ENCODE measurements at places on chromosomes 12 and 14.

DNA sequence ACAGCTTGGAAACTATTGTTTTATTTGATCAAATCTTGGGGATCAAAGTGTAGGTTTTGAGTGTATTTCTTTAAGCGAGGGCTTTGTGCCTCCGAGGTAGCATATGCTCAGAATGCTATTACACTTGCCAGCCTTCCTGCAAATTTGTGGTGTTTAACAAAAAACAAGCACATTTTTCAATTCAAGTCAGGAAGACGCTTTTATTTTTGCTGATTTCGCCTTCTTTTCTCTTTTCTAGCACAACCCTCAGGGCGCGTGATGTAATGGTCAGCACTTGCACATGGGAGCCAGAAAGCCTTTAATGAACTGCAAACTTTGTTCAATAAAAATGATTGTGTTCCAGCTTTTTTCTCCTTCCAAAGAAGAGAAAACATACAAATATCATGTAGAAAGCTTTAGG is 466.5 kb downstream of the PRKD1 start:
- DNase-seq: no peak

DNA sequence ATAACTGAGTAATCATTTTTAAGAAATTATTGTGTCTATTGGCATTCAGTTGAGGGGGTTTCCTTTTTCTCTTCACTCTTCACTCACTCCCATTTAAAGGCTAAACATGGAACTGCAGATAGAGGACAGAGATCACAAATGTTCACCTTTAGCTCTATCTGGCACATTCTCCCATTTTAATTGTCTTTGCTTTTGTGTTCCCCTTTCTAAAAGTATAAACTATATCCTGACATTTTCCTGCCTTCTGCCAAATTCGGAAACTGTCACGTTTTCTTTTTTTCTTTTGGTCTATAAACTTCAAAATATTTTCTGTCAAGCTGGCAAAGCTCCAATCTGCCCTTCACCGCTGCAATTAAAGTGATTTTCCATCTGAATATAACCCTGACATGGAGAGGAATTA is 219.8 kb upstream of the CDKN3 start:
- no peak for DNase-seq

- DNase-seq: no peak
Measured at GRCh38 chr14:36300337-36300736, 20.1 kb downstream of the MBIP start.

DNA sequence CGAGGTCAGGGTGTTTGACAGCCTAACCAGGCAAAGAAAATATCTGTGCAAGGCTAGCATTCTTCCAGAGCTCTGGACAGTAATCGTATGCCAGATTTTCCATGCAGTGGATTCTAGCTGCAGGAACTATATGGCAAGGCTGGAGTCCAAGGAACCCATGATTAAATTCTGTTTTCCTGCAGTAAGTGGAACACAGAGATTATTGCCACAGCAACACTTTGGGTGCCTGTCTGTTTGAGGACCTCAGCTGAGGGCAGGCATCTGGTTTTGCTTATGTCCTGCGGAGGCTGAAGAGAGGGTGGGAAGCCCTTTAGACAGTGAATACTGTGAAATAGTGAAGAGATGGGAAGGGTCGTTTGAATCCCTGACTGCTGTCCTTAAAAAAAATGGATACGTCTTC is 104.4 kb downstream of the DAD1 start:
- DNase-seq: no peak

DNA sequence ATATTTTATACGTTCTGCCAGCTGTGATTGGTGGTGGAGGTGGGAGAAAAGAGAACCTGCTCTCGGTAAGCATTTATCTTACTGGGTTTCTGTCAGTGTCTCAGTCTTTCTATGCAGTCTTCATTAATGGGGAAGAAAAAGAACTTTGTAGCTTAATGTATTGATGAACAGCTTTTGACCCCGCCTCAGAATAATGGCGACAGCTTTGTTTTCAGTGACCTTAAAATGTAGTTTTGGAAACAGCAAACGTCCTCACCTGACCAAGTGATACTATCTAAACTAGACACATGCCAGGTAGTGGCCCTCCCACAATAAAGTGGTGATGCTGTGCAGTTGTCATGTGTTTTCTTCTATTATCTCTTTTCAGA is 1.4 kb downstream of the DACT1 start:
- no peak for DNase-seq

DNA sequence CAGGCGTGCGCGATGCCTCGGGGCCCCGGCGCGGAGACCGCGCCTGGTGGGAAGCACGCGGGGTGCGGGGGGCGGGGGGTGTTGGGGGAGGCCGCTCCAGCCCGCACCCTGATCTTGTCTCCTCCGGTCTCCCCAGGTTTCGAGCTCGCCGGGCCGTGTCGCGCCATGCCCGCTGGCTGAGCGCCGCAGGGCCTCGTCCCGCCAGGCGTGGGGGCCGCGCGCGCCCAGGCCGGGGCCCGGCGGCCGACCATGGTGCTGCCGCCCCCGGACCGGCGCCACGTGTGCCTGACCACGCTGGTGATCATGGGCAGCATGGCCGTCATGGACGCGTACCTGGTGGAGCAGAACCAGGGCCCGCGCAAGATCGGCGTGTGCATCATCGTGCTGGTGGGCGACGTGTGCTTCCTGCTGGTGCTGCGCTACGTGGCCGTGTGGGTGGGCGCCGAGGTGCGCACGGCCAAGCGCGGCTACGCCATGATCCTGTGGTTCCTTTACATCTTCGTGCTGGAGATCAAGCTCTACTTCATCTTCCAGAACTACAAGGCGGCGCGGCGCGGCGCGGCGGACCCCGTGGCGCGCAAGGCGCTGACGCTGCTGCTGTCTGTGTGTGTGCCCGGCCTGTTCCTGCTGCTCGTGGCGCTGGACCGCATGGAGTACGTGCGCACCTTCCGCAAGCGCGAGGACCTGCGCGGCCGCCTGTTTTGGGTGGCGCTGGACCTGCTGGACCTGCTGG is 2.4 kb downstream of the TMEM121 start:
- no peak for DNase-seq

DNA sequence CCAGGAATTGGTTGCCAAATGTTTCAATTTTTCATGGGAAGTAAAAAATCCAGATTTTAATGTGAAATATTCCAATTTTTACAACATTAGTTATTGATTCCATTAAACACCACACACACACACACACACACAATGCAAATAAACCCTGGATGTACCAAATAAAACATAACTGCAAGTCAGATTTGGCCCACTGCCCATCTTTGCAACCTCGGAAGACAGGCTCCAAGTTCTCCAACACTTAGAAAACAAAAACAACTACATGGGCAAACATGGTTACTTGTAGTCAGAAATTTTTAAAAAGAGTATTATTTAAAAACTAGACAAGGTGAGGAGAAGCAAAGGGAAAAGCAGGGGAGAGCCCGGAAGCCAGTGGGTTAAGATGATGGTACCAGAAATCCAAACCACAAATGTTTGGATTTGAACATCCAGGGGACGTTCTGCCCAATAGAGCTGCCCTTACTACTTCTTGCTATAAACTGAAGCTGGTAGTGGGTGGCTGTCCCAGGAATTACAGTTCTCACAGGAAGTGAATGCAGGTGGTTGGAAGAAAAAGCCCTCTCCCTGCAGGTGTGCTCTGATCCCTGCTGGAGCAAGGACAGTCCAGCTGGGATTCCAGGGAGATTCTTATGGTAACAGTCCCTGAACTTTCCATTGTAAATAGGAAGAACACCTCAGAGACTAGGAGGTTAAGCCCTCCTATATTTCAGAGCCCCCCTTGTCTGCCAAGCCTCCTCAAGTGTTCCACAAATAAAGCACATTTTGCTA is 111.7 kb downstream of the SLC25A21 start:
- DNase-seq: no peak

DNA sequence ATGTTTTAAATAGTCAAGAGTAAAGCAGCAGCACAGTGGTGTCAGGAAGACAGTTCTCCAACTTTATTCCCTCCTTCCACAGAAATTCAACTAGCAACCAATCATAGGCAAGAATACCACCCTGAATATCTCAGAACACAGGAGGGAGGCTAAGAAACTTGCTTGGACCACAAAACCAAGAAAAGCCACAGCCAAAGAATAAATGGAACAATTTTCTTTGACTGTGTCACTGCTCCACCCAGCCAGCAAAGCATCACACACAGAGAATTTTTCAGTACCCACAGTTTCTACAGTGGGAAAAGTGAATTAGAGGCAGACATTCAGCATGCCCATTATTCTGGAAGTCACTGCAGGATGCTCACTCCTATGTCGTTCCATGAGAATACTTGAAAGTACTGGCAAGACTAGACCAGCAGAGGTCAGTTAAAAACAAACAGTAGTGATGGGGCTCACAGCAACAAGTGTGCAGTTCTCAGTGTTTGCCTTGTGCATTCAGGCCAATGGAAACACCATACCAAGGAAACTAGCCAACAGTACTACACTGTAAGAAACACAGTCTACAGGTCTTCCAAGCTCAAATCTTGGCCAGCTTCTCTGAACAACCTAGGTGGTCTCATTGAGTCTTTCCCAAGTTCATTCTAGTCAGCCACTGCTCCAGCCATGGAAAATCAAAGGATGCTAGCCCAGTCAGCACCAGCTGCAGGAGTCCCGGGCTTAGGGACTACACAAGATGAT is 56.8 kb upstream of the FOXG1 start:
- DNase-seq: no peak

DNA sequence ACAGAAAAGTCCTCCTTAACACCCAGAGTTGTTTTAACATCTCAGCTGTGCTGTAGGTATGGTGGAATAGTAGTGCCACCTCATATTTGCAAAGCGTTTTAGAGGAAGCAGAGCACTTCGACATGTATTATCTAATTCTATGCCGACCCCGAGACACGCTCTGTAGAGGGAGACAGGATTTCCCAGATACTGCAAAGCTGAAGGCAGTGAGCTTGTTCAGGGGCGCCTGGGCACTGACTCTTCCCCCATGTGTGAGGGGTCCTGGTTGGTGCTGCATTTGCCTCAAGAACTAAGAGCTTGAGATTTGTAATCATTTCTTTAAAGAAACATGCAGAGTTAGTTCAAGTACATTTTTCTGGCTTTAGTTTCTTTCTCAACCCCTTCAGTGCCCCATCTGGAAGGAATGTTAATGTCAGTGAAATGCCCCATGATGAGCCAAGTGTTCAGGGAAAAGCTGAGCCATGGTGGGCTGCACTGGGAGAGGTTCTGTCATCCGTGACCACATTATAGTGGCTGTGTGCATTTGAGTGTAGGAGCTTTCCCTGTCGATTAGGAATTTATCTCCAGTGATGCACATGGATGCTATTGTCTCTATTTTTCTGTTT is 66.3 kb downstream of the MBIP start:
- no peak for DNase-seq

DNA sequence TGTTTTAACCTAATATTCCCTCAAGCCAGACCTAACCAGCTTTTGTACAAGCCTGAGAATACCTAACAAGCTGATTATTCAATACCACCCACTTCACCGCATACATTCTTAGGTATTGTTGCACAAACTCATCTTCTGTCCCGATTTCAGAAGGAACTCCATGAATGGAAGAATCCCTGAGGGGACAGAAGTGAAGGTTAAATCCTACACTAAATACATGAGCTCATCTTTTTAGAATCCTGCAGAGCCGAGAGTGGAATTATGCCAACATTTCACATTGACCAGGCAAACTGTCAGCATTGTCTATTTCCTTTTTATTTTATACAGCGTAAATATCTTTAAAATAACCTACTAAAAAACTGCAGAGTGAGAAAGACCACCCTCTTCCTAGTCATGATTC is 140.7 kb upstream of the PRICKLE1 start:
- DNase-seq: no peak

DNA sequence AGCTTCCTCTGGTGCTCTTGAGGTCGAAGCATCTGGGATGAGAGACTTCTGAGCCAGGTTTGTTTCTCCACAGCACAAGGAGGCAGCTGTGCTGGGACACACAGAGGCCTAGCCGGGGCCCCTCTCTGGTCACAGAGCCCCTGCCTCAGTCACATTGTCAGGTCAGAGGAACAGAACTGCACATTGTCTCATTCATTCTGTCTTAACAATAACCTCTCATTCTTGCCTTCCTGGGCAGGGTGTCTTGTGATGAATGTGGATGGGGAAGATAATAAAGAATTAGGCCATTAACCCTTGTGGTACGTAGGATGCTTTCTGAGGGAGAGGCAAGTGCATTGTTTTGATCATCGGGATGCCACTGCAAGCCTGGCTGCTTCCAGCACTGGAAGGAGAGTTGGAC is 29.8 kb downstream of the FNTB start:
- no peak for DNase-seq

GRCh38 chr14:75634848-75635247 is 25.8 kb downstream of the ERG28 start:
- no peak for DNase-seq

- DNase-seq: no peak
Measured at GRCh38 chr14:62921466-62921865, 123.8 kb downstream of the KCNH5 start.

DNA sequence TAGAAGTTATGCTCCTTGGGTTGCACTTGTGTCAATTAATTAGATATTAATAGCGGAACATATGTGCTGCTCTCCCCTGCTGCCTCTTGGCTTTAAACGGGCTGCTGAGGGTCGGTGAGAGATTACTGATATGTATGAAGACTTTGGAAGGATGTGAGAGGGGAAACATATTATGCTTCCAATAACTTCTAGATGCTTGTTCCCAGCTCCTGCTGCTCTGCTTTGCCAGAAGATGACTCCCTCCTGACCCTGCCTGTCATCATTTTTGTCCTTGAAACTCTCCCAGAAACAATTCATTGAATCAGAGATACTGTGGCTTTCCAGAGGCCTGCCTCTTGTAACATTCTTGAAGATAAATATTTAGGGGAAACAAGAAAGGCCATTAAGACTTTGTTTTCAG is 300.1 kb upstream of the STXBP6 start:
- DNase-seq: no peak

DNA sequence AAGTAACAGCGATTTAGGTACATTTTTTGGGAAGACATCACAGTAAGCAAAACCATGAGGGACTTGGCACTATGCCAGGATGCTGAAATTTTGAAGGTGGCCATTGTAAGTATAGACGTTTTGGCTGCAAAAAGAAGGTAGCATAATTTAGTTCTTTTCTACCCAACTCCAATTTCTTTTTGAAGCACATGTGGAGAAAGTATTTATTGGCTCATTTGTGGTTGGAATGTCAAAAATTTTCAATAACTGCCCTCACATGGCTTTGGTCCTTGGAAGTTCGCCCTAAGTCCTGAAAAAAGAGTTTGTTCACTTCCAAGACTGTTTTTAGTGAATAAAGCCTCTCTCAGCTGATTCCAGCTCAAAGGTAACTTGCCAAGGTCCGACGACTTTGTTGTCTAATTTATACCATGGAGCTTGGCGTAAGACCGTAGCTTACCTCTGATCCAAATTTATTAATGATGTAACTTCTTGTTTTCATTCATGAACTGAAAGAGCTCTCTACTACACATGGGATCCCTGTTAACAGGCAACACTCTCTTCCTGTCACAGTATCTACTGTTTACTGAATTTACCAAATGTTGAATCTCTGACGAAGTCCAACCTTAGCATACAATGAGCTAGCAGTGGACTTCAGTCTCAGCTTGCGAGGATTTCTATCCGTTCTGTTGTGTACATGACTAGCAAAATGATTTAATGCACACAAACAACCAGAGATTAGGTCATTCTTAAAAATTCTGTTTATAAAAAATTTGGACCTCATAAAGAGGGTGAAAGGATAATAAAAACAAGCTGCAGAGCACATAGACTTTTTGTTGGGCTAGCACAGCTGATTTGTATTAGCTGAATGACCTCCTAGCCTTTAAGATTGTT is 49.0 kb downstream of the MSRB3 start:
- DNase-seq: no peak

Measured in stimulated activated CD8-positive, alpha-beta memory T cell treated with anti-CD3 and anti-CD28 coated beads, Interleukin-2, amount 100 ng/mL, for 1 hour (primary cell).